ENCODE measurements at places on chromosomes 4 and X.

DNA sequence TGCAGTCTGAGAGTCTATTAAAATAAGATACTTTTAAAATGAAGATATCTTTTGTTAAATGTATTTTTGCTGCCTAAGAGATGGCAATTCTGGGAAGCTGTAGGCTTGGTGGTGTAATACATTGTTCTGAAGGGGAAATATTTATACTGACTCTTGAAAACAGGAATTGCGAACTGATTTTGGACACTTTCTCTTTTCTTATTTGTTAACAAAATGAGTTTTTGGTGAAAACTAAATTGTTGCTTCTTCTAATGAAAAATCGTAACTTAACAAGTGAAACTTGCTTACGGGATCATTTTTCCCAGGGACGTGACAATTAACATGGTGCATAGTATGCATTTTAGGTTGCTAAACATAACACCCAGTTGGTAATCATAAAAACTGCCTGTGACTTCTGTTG, 71.0 kb downstream of the RAPGEF2 start:
- DNase-seq: no peak

- DNase-seq: no peak
These were observed 1.6 kb upstream of the MAB21L2 start for GRCh38 chr4:150580306-150580705.

- no peak for DNase-seq
These were observed 583.7 kb downstream of the MID1IP1 start for GRCh38 chrX:39384996-39385395.

- DNase-seq: no peak
These were observed 1709.0 kb downstream of the PCDH7 start for GRCh38 chr4:32429151-32429550.

DNA sequence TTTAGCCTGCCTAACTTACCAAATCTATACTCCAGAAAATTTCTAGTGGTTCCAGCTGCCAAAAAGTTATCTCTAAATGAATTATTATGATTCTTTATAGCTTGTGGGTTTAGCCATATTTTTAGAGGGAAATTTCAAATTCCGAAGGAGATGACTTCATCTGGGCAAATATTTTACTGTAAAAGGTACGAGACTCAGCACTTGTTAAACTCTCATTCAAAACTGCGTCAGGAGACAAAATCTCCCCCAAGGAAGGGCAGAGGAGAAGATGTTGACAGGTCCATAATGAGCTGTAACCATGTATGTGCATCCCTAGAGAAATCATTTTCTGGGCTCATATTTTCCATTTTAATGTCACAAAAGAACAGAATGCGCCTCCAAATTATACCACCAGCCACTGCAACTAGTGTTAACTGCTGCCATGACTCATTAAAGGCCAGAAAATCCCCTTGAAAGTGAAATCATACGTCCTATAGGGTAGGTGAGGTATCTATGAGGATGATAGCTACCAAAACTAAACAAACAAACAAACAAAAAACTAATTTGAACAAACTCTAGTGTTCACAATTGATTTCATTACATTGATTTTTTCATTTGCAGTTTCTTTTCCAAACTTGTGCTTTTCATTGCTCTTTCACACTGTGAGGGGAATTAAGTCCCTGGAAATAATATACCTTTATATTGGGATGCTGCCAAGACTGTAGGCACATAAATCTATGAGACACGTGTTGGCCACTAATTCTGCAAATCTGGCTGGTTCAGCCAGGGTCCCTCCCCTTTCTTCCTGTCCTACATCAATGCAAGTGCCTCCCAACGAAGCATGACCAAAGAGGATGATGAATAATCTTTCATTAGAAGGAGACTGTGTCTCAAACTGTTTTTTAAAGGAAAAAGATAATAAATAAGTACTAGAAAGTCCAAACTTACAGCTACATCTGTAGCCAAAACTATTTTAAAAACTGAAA, 85.8 kb downstream of the ARHGAP6 start:
- DNase-seq: no peak

DNA sequence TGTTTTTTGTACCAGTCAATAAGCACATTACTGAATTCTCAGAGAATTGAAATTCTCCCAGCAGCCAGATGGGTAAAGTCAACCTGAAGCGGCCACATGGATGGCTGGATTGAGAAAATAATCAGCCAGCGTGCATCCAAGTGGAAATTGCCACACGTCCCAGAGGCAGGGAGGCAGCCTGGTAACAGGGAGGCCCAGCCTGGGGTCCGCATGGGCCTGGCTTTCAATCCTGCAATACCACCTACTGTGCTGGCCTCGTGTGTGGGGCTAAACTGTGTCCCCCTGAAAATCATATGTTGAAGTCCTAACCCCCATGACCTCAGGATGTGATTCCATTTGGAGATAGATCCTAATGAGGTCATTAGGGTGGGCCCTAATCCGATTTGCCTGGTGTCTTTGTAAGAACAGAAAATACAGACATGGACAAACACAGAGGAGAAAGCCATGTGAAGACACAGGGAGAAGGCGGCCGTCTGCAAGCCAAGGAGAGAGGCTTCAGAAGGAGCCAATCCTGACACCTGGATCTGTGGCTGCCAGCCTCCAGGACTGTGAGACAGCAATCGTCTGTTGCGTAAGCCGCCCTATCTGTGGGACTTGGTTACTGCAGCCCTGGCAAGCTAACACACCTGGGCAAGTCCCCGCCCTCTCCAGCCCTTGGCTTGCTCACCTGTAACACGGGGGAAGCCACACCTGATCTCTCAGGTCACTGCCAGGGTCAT, 90.3 kb downstream of the JAKMIP1 start:
- no peak for DNase-seq

DNA sequence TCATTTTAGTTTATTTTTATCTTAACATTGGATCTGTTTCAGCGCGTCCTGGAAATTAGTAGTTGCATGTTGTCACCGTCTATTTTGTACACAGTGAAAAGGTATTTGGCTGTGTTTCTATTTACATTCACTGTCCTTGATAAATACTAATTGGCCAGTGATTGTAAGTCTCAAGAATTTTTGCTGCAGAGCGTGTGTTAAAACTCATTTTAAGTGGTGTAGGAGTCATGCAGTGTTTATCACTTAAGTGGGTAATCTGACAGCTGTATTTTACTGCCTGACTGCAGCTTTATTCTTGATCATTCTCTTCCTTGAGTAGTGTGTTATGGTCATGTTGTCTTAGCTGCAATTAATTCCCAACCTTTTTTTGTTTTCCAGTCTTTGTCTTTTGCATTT, 9.8 kb downstream of the GUCY1A1 start:
- no peak for DNase-seq

DNA sequence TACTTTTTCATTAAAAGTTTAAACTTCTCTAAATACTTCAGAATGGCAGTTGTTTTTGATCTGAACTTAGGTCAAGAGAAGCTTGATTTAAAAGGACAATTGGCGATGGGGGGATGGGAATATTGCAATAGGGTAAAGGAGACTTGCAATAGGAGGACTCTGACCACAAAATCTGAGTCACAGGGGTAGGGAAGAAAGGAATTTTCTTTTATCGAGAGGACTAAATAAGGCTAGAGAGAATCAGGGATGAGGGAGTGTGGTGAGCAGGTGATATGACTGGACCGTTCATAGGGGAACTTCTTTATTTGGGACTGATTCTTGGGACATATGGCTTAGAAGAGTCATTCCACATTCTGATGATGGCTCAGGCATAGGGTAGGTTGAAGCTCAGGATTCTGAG, 1260.2 kb downstream of the ADGRL3 start:
- DNase-seq: no peak

GRCh38 chr4:117134386-117134785, 49.0 kb upstream of the TRAM1L1 start:
- DNase-seq: no peak

DNA sequence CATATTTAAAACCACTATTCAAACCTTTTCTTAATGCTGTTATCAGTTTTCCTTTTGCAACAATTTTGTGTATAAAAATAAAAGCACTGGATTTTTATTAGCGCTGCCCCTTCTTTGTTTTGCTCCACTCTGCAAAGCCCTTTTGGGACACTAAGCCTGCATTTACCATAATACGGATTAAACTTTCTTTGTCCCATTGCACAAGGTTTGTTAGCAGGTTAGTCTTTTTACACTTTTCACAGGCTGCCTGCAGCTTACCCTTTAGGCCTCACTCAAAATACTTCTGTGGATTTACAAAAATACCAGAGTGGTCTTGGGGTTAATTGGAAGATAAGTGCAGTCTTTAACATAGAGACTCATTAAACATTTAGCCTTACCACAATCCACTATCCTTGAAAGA, 35.7 kb upstream of the MAB21L2 start:
- DNase-seq: no peak

- DNase-seq: no peak
These were observed 82.4 kb upstream of the HPRT1 start for GRCh38 chrX:134377537-134377936.

GRCh38 chr4:80101792-80102116, 28.7 kb upstream of the ANTXR2 start:
- DNase-seq: no peak

GRCh38 chr4:173360587-173361221, 10.1 kb upstream of the SAP30 start:
- no peak for DNase-seq

GRCh38 chr4:47349326-47349725, 114.2 kb downstream of the COMMD8 start:
- no peak for DNase-seq

GRCh38 chr4:105197777-105198176, 51.1 kb downstream of the TET2 start:
- no peak for DNase-seq

DNA sequence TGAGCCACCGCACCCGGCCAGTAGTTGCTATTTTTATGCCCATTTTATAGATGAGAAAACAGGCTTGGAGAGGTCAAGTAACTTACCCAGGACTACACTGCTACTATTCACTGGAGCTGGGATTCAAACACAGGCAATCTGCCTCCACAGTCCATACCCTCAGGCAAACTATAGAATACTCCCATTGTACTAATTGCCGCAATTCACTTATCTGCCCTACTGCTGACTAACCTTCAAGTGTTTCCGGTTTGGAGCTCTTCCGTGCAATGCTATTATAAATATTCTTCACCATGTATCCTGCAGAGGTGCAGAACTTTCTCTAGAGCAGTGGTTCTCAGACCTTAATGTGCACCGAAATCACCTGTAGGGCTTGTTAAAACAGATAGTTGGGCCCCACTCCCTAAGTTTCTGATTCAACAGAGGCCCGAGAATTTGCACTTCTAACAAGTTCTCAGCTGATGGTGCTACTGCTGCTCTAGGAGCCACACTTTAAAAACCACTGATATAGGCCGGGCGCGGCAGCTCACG, 1.9 kb upstream of the G3BP2 start:
- no peak for DNase-seq

DNA sequence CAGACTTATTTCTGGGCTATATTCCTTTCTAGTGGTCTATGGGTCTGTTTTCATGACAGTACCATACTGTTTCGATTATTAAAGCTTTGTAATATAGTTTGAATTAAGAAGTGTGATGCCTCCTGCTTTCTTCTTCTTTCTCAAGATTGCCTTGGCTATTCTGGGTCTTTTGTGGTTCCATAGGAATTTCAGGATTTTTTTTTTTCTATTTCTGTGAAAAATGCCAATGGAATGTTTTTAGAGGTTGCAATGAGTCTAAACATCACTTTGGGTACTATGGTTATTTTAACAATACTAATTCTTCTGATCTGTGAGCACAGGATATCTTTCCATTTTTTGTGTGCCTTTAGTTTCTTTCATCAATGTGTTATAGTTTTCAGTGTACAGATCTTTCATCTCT, 204.3 kb upstream of the HCCS start:
- no peak for DNase-seq

- no peak for DNase-seq
These were observed 145.5 kb downstream of the SHOX start for GRCh38 chrX:776061-776460.

GRCh38 chr4:137647375-137647774, 115.1 kb upstream of the PCDH18 start:
- DNase-seq: no peak

- DNase-seq: no peak
These were observed 25.1 kb upstream of the PRKX start for GRCh38 chrX:3738509-3738908.

GRCh38 chrX:78104447-78105176, 564 bp downstream of the PGK1 start:
- DNase-seq: no peak

GRCh38 chrX:124426288-124427169, 80.2 kb downstream of the SH2D1A start:
- DNase-seq: no peak

DNA sequence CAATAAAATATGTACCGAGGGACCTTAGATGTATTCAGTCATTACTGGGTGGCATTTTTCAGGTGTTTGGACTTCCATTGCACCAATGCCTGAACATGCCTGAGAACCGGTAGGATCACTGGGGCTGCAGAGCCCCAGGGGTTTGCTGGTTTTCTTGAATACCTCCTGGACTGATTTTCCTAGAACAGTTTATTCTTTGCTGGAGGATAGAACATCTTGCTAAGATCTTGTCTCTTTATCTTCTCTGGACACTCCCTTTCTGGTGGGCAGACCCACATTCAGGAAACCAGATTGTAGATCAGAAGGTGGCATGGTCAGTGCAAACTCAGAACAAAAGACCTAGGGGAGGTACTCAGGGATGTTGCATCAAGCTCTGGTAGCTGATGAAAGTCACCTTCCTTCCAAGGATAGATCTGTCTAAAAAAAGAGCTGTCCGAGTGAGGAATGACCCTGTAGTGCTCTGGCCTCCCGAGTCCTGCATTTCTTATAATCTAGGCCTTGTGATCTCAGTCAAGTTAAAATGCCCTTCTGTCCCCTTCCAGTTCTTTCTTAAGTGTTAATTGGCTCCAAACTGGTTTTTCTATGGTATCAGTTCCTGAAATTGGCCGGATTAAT, 84.8 kb downstream of the CLDN34 start:
- no peak for DNase-seq

- DNase-seq: no peak
These were observed 13.8 kb downstream of the GPC3 start for GRCh38 chrX:133971586-133971985.

- no peak for DNase-seq
These were observed 31.5 kb downstream of the TEC start for GRCh38 chr4:48237996-48238645.

- no peak for DNase-seq
These were observed 323.1 kb downstream of the KCNIP4 start for GRCh38 chr4:21625447-21625846.

DNA sequence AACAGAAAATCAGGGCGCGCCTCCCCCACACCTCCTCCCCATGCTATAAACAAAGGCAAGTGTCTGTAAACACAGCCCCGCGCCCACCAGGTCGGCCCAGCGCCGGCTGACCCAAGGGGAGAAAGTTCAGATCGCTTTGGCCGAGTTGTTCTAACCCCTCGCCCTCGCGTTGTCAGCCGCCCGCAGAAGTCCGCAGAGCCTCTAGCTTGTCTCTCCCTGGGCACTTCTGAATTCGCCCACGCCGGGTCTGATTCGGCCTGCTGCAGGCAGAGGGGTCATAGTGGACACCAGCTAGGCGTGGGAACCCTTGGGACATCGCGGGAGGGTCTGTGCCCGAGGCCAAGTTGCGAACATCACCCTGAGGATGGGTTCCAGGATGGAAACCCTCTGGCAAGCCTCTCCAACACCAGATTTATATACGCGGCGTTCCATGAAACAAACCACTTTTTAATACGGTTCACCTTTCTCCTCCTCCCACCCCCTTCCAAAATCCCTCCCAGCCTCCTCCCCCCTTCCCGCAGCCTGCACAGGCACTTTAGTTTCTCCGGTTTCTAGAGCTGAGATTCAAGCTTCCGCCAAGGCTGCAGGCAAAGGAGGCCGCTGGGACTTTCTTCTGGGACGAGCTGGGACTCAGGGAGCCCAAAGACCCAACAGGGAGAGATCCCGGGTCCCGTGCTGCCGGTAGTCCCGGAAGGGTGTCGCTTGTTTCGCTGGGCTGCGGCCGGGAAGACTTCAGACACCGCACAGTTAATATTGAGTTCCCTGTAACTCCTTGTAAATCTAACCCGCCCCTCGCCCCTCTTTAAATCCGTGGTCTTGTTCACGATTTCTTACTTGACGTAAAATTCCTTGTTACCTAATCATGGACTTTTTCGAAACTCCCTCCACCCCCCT, 4.7 kb downstream of the HAND2 start:
- no peak for DNase-seq

Measured in omental fat pad (tissue), 4 donors.